ENCODE measurements at places on chromosomes 5 and 9. TPM values are rescaled to one million over a fixed set of nuclear protein-coding genes. Genes with fewer than 3 reads are reported as not detected.

DNA sequence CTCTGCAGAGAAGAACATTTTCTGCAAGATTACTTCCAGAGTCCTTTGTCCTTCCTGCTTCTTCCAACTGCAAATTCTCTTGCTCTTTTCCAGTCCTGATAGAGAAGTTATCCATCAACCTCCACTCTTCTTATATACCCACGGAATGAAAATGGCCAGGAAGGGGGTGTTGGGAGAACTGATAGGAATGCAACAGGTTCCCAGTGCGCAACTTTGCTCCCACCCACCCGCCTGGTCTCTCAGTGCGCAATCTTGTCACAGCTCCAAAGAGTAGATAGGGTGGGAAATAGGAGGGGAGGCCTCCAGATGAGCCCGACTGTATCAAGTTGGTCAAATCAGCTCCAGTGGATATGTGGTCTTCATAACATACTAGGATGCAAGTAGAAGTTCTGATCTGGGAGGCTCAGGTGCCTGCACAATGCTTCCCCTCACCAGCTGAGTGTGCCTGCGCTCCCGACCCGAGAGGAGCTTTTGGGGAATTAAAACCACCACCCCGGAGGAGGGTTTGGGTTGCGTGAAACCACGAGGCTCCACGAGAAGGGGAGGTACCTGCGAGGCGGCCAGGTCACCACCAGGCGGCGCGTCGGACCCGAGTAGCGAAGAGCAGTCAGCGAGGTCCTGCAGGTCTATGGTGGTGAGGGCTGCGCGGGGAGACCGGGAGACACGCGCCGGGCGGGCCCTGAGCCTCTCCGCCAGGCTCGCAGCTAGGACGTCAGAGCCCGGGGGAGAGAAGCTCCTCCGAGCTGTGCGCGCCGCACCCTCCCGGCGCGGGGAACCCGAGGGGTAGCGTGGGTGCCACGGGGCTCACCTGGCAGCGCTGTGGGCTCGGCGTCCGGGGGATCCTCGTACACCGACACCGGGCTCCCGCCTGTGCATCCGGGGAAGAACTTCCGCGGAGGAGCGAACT, 835 bp downstream of the MCIDAS start:
- DNase-seq: no peak

GRCh38 chr9:72843520-72844439, 109.1 kb downstream of the ALDH1A1 start:
- no peak for DNase-seq

GRCh38 chr5:112005623-112005930, 248.6 kb upstream of the NREP start:
- DNase-seq: no peak

DNA sequence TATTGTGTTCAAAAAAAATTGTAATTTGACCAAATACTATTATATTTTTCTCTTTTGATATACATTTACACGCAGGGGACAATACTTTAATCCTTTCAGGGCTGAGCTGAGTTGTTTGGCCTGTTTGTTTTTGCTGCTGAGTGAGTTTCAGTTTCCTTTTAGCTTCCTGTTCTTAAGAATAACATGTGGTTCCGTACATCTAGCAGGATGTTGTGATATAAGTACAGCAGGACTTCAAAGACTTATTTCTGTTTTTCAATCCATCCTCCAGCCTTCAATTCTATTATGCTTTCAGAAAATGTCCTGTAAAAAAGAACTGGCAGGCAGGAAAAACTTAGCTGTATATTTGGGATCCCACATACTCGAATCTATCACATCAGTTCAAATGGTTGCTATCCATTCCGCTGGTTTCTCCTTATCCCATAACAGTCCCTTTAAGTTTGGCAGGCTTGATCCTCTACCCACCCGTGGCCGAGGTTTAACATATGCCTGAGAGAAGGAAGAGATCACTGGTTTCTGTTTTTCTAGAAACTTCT, 1037.3 kb upstream of the ACO1 start:
- DNase-seq: no peak

GRCh38 chr5:2534970-2535369, 216.5 kb downstream of the IRX2 start:
- no peak for DNase-seq

DNA sequence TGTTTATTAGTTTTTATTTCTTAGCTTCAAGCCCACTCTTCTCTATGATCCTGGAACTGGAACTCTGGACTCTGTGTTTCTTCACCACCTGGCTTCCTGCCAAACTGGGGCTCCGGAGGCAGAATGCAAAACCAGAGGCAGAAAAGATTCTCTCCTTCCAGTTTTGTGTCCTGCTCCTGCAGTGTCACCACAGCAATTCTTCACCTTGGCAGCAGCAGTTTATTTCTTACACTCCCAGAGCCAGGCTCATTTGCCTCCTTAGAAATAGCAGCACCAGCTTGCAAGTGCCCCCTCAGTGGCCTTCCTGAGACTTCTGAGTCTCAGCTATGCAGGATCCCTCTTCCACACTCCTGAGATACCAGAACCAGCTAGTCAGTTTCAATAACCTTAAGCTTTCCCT, 26.7 kb upstream of the CAMK4 start:
- DNase-seq: no peak

DNA sequence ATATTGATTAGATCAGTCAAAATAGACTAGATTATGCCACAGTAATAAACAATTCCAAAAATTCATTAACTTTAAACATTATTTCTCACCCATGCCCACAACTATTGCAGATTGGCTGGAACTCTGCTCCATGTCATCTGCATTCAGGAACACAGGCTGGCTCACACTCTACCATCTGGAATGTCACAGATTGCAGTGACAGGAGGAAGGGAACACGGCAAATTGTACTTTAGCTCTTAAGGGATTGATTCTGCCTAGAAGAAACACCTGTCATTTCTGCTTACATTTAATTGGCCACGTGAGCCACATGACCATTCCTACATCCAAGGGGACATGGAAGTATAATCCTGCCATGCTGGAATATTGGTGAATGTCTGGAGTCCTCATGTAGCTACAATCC, 54.4 kb downstream of the ATPSCKMT start:
- no peak for DNase-seq

- DNase-seq: no peak
These were observed 564.4 kb downstream of the SEMA5A start for GRCh38 chr5:8981496-8981895.

The ZNF618 gene
- 2.2 TPM for total RNA-seq

The GRXCR2 gene
- not detected for total RNA-seq
